ENCODE measurements at places on chromosomes 7 and 10.

DNA sequence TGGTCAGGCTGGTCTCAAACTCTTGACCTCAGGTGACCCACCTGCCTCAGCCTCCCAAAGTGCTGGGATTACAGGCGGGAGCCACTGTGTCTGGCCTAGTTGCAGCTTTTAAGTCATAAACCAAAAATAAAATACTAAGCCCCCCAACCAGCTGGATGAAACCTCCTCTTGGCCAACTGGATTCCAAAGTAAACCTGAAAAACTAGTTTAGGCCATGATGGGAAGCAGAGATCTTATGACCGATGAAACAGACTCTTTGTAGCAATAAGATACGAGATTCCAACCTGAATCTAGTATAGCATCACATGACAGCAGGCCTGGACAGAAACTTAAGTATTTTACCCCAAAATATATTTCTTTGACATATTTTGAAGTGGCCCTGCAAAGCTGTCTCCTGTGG is 9.1 kb upstream of the MCM10 start:
- DNase-seq = no peak

- DNase-seq = no peak
Observed at GRCh38 chr7:67413670-67414069, 417.0 kb downstream of the TYW1 start.

DNA sequence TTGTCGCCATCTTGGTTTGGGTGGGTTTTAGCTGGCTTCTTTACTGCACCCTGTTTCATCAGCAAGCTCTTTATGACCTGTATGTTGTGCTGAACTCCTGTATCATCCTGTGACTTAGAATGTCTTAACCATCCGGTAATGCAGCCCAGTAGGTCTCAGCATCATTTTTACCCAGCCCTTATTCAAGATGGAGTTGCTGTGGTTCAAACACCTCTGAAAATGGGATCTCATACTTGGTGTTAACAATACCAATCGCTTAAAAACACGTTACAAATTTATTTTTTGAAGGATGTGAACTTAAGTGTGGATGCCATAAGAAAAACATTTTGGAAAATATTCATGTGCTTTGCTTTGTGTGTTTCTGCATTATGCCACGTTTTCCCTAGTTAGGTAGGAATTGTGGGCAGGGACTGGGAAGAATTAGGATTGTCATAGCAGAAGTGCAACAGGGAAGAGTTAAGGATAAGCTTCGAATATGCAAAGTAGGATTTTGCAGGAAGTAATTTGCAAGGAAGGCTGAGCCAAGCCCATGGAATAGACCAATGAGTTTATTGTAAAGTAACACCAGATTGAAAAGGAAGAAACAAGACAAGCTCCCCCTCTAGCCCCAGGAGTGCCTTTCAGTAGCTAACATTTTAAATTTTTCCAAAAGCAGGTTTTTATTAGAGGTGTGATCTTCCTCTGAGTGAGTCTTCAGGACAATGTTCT is 56.4 kb downstream of the PRR15 start:
- DNase-seq = no peak

DNA sequence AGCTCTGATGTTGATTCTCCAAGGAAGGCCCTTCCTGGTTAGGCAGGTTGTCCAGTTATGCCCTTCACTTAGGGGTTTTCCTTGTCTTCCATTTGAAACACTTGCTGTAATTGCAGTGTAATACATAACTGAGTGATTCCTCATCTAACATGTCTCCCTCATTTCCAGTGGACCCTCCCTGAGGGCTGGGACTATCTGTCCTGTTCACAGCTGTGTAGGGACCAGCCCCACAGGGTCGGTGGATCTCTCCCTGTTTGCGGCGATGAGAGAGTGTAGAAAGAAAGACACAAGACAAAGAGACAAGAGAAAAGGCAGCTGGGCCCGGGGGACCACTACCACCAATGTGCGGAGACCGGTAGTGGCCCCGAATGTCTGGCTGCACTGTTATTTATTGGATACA is 135.9 kb upstream of the EEPD1 start:
- DNase-seq = no peak

DNA sequence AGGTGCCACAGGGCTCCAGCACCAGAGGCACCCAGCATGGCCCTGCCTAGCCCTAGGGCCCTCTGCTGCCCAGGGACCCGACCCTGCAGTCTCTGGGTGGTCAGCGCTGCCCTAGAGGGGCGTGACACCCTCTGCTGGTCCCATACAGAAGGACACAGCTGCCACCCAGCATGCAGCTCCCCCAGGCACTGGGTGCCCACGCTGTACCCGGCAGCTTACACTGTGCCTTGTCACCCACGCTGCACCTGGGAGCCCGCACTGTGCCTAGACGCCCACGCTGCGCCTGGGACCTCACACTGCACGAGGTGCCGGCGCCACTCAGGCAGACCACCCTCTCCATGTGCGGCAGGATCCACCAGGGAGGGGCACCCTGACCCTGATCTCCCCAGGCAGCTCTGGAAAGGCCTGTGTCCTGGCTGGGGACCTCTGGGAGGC is 55.2 kb downstream of the PWWP2B start:
- DNase-seq = peak; percentile 58

Measured in activated CD4-positive, alpha-beta T cell treated with anti-CD3 and anti-CD28 coated beads for 4 hours (primary cell).